ENCODE measurements at places on chromosomes 12 and 14.

GRCh38 chr12:70994217-70994788 is 73.8 kb upstream of the PTPRR start:
- DNase-seq = no peak

- no peak for DNase-seq
Observed at GRCh38 chr12:67704071-67704470, 55.5 kb downstream of the DYRK2 start.

DNA sequence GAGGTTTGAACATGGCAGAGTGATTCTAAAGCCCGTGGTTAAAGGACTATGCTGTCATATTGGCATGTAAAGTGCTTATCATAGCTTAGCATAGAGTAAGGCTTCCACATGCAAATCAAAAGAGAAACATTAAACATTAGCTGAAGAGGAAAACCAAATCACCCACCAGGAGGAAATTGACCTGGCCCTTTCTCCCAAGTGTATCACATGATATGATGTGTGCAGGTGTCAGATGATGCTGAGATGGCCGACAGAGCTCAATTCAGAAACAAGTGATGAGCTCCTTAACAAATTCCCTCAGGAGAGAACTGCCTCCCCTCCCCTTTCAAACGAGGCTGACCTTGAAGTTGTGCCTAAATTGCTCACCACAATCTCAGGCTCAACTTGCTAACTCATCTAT is 217.1 kb upstream of the BTG1 start:
- no peak for DNase-seq

- no peak for DNase-seq
Observed at GRCh38 chr12:117686911-117687377, 281.8 kb downstream of the KSR2 start.

- DNase-seq = no peak
Observed at GRCh38 chr12:61916831-61917230, 343.4 kb upstream of the USP15 start.

DNA sequence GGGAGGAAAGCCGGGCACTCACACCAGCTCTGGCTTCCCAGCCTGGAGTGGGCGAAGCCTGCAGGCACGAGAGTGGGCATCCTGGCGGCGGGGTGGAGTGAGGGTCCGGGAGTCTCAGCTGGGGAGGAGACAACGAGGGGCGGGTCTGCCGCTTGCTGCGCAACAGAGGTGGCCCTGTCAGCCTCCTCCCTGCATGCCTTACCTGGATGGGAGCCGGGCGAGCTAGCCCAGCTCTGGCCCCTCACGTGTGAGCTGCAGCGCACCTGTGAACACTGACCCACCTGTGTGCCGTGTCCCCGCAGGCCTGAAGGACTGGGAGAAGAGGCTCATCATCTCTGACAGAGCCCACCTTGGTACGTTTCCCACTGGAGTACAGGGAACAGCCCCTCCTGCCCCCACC is 13.9 kb upstream of the SIVA1 start:
- DNase-seq = no peak

DNA sequence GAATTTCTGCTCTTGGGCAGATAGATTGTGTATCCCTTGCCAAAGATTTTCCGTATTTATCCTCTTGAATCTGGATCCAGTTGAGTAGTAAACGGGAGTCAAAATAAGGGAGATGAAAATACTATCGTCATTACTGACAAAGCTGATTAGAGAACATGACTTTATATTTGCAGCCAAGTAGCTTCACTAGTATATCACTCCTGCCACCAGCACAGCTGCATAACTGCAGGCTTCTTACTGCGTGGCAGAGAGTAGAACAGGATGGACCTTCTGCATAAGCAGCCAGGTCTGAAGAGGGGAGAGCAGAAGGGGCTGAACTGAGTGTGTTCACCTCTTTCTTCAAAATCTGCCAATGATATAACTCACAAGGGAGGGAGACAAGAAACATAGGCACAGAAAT is 283.7 kb downstream of the FBXL14 start:
- DNase-seq = no peak

DNA sequence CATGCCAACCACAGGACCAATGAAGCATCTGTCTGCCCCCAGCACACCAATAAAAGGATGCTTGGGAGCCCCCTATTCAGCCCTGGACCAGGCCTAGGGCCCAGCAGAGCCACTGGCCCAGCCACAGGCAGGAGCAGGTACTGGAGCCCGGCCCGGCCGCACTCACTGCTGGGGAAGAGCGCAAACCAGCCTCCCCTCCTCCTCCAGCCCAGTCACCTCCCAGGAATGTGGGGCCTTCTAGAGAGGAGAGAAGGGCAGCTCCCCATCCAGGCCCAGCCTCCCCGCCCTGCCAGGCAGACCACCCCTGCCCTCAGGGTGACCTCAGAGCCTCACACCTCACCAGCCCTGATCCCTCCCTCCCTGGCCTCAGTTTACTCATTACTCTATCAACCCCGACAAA is 56.2 kb downstream of the CCNK start:
- no peak for DNase-seq

DNA sequence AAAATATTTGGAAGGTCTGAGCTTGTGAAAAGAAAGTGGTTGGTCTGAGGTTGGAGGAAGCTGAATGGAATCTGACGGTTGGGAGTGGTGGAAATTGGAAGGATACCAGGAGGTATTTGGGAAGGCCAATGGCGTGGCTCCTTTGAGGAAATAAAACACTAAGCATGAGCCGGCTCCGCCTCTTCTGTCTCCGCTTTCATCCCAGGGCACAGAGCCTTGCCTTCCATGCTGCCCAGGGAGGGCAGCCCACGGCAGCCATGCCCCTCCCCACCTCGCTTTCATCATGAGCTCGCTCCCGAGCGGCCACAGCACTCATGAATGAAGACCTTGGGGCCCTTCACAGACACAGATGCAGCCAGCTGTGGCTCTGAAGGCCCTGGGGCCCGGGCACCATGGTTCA is 36.2 kb downstream of the HSP90AA1 start:
- no peak for DNase-seq

GRCh38 chr14:32682214-32682613 is 256.5 kb upstream of the NPAS3 start:
- no peak for DNase-seq

GRCh38 chr12:64170024-64170423 is 52.1 kb downstream of the KICS2 start:
- DNase-seq = no peak

- DNase-seq = no peak
Observed at GRCh38 chr12:127785540-127785939, 481.4 kb upstream of the TMEM132C start.

DNA sequence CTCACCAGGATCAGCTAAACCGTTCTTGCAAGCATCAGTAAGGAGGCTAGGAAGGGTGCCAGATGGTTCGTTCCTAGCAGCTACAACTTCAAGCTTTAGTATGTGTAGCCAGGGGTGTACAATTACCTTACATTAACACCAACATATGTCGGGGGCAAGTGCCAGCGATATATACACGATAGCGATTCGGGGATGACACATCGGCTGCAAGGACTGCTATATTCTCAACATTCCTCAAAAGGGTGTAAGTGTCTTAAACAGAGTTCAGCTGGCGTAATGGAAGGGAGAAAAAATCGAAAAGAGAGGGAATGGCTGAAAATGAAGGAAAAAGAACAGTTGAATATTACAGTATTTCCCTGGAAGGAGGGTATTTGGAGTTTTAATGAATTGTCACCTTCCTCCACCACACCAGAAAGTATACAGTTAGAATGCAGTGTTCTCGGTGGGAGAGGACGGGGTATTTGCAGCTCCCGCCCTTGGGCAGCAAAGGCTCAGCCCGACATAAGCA is 545 bp downstream of the LIMA1 start:
- DNase-seq = no peak

- DNase-seq = no peak
Observed at GRCh38 chr12:52246720-52247621, 13.9 kb downstream of the KRT7 start.

GRCh38 chr12:65113621-65114035 is 7.5 kb downstream of the WIF1 start:
- no peak for DNase-seq

DNA sequence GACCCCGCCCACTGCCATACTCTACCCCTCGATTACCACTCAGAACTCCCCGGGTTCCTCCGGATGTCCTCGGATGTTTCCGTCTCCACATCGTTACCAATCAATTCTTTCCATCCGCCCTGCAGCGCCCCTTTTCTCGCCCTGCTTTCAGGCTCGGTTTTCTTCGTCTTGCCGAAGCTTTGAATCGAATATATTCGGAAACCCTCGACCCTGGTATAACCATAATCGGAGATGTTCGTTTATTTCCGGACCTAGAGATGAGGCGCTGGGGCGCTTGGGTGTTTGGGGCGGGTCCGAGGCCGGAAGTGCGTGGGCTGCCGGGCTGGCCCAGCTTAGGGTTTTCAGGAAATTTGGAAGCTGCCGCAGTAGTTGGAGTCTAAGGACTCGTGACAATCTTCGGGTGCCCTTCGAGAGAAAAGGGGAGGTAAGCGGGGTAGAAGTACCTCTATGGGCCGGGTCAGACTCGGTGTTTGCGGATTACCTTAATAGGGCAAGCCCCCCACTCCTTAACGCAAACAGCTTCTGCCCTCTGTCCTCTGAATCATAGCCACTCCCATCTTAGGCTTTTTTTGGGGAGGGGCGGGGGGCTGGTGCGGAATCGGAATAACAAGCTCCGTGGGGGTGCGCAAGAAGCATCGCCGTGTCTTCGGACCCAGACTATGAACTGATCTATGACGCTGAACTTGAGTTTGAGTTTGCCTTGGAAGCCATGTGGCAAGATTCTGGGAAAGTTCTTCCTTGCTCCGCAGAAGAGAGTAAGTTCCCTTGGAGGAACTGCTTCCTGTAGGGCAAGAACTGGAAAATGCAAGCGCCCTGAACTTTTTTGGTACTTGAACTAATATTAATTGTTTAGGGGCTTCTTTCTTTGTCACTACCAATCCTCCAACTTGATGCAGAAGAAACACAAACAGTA is at the start of gene C14orf119:
Gene C14orf119, plus strand, starts transcription at position 310 of the 913 bp plus-strand sequence. CDS start 2,154 bp downstream, outside the sequence.
- peak; percentile 100 for DNase-seq
